ENCODE measurements at places on chromosomes 3 and 15.

DNA sequence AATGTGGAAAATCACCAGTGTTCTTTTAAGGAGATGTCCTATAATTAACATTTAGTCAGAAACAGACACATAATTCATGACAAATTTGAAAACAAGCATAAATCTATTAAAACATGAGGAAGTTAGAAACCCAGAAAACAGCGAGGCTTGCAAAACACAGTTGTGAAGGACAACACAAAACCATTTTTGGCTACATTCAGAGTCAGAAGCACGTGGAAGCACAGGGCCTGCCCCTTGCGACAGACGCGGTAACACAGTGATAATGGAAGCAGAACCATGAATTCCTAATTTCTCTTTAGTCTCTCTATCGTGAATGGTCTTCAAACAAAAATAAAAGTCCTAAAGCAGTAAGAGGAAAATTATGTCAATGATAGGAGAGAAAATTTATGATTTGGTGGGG, 12.2 kb downstream of the NCEH1 start:
- DNase-seq, result no peak

GRCh38 chr3:141170678-141171295, 60.8 kb upstream of the PXYLP1 start:
- DNase-seq, result no peak

DNA sequence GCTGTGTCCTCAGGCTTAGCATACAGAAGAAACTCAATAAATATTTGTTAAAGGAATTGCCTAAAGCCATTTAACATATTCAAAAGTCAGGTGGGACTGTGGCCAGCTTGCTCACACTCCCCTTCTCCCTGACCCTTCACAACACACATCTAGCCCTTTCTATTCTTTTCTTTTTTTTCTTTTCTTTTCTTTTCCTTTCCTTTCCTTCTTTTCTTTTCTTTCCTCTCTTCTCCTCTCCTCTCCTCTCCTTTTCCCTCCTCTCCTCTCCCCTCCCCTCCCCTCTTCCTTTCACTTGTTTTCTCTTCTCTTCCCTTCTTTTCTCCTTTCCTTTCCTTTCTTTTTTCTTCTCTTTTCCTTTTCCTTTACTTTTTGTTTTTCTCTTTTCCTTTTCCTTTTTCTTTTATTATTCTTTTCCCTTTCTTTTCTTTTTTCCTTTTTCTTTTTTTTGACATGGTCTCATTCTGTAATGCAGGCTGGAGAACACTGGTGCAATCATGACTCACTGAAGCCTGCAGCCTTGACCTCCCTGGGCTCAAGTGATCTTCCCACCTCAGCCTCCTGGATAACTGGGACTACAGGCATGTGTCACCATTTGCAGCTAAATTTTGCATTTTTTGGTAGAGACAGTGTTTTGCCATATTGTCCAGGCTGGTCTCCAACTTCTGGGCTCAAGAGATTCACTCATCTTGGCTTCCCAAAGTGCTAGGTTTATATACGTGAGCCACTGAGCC, 377.8 kb downstream of the GRM7 start:
- DNase-seq, result no peak

DNA sequence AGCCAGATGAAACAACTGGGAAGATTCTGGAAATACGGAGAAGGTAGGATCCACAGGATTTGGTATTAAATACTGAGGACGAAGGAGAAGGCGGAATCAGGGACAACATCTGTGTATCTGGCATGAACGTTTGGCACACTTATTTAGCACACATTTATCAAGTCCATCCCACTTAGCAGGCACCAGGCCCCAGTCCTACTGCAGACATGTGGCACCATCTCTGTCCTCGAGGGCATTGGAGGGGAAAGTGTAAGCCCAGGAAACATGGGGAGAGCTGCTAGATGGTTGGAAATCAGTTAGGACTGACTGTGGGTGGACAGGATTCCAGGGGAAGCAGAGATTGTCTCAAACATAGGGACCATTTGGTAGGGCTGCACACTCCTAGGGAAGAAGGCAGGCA, 29.0 kb upstream of the LCTL start:
- DNase-seq, result no peak

All from GM12892 (cell line).